ELR (cell line): ENCODE measurements at places on chromosomes 1 and 21.

GRCh38 chr1:67040405-67040804 is 13.5 kb downstream of the SLC35D1 start:
- DNase-seq = no peak

- DNase-seq = peak; percentile 66
These were observed 17.0 kb upstream of the GPR37L1 start for GRCh38 chr1:202105571-202106339.

DNA sequence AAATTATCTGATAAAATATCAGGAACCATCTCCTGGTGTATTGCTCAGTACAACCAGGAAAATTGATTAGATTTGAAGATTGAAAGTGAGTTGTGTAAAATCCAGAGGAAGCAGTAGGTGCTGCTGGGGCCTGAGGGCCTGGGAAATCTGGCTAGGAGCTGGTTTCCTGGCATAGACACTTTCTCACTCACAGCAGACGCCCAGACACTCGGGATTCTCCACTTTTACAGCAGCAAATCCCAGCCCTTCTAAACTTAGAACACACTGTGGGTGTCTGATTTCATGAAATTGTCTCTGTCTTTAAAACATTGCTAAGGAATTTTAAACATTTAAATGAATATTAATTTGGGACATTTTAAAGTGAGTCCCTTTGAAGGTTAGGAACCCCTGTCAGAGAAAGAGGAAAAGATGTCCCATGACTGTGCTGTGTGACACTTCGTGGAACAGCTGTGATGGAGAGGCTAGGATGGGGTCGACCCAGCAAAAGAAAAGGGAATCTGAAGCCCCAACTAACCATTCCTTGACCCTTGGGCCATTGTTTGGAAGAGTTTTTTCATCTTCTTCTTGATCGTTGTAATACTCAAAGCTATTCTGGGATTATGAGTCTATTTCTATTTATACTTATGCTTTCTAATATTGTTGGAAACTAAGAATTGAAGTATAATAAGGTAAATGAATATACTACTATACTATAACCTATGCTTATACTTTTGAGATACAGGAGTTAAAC is 49.0 kb upstream of the VAMP3 start:
- DNase-seq = no peak

DNA sequence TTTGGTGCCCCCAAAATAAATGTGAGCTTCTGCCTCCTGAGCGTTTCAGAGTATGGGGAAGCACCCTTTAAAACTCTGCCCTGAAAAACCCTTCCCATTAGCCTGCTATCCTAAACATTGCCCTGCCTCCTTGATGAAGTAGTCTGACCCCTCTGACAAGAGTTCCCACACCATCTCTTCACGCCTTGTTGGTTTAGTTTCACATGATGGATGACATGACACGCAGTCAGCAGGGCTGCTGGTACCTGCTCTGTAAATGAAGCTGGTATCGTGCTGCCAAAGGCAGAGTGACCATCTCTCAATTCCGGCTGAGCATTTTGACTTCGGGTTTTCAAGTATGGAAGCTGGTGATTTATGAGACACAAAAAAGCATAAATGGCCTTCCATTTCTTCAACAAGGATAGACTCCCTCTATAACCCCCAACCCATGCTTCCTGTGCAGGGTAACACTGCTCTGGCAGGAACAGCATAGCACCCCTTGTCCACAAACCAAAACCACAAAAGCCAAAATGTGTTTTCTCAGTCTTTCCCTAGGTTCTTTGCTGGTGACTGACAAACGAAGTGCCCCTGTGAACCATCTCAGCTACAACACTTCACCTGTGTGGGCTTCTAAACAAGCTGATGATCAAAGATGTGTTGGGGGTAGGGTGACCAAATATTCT is 444.6 kb downstream of the NUF2 start:
- no peak for DNase-seq

DNA sequence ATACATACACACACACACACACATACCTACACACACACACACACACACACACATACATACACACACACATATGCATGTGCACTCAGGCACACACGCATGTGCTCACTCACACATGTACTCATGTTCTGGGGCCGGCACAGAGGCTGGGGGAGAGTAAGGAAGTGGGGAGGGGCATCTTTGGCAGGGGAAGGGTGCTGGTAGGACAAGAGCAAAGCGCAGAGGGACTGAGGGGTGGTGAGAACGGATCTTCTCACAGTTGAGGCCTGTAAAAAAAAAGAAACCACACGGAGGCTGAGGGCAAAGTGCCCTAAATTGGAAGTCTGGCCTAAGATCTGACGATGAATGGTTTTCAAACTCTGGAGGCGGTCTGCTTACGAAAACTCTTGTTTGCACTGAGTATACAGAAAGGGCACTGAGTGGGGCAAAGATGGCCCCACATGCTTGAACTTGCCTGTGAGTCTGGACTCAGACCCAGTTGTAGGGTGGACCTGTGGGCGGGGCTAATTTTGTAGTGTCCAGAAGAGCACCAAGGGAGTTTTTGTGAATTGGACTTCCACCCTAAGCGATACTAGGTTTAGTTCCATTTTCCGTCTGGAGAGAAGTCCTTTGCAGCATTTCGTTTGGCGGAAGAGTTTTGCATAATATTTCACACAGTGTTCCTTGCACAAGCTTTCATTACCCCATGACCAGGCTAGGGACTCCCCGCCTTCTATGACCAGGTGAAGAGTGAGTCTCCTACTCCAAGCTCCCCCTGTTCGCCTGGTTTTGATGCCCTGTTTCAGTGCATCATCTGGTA is 79.3 kb upstream of the LYST start:
- no peak for DNase-seq

- no peak for DNase-seq
These were observed 11.8 kb downstream of the NFASC start for GRCh38 chr1:204882479-204882878.

DNA sequence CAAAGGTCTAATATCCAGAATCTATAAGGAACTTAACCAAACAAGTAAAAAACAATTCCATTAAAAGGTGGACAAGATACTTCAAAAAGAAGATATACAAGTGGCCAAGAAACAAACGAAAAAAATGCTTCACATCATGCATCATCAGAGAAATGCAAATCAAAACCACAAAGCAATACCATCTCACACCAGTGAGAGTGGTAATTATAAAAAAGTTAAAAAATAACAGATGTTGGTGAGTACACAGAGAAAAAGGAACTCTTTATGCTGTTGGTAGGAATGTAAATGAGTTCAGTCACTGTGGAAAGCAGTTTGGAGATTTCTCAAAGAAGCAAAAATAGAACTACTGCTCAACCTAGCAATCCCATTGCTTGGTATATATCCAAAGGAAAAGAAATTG is 218.6 kb downstream of the SLC44A5 start:
- DNase-seq = no peak
